ENCODE measurements at places on chromosomes 5 and 9. TPM values are rescaled to one million over a fixed set of nuclear protein-coding genes. Genes with fewer than 3 reads are reported as not detected.

Gene NSD1
- total RNA-seq: 168 TPM

Gene HRH2
- total RNA-seq: 9.3 TPM

Gene SPATA9
- not detected for total RNA-seq

Gene PALM2AKAP2
- 11.8 TPM for total RNA-seq

Gene PTPRD
- total RNA-seq: 73.6 TPM

Gene STK10
- 21.4 TPM for total RNA-seq

Gene SLC1A1
- total RNA-seq: 11.7 TPM

Gene HTR4
- total RNA-seq: not detected

Gene CCDC180
- total RNA-seq: 8.2 TPM

Gene B4GALT7
- 17.3 TPM for total RNA-seq

Gene C9
- not detected for total RNA-seq

GRCh38 chr5:91223886-91224285, 159.2 kb downstream of the ARRDC3 start:
- DNase-seq: no peak

DNA sequence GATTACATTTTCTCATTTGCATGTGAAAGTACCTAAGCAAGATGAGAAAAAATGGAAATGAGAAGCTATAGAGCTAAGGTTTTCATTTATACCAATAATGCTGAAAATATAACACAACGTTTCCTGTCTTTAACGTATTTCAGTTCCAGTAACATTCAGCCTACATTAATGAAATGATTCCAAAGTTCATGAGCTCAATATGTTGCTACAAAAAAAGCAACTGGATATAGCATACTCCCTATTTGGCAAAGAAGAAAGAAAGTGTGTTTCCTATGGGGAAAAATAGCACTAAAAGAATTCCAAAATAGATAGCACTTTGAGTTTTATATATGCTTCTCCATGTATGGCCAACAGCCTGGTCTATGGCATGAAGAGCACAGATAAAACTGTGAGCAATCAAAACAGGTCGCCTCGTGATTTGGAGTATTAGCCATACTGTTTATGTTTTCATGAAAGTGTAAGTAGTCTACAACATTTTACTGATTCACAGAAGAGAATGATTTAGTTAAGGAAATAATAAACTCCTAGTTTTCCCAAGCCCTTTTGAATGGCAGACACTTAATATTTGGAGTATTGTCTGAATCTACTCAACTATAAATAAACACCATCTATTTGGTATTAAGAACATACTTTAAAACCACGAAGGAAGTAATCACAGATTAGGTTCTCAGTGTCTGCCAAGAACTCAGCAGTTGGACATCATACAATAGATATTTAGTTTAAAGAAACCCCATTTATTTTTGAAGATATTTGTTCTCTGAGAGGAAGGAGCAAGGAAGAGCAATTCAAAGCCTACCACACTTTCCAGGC, 258.7 kb upstream of the RASA1 start:
- DNase-seq: no peak

- no peak for DNase-seq
Observed at GRCh38 chr5:55456216-55456895, 78.4 kb downstream of the PLPP1 start.

- DNase-seq: no peak
Observed at GRCh38 chr5:33487236-33487635, 46.5 kb downstream of the TARS1 start.

- DNase-seq: no peak
Observed at GRCh38 chr9:111038331-111039230, at the start of gene LPAR1. TSS of gene LPAR1 (minus strand) at chr9:111038470. CDS start at chr9:110972117, 66,353 bp downstream.

- no peak for DNase-seq
Observed at GRCh38 chr9:128469070-128469469, 13.3 kb downstream of the ODF2 start.

DNA sequence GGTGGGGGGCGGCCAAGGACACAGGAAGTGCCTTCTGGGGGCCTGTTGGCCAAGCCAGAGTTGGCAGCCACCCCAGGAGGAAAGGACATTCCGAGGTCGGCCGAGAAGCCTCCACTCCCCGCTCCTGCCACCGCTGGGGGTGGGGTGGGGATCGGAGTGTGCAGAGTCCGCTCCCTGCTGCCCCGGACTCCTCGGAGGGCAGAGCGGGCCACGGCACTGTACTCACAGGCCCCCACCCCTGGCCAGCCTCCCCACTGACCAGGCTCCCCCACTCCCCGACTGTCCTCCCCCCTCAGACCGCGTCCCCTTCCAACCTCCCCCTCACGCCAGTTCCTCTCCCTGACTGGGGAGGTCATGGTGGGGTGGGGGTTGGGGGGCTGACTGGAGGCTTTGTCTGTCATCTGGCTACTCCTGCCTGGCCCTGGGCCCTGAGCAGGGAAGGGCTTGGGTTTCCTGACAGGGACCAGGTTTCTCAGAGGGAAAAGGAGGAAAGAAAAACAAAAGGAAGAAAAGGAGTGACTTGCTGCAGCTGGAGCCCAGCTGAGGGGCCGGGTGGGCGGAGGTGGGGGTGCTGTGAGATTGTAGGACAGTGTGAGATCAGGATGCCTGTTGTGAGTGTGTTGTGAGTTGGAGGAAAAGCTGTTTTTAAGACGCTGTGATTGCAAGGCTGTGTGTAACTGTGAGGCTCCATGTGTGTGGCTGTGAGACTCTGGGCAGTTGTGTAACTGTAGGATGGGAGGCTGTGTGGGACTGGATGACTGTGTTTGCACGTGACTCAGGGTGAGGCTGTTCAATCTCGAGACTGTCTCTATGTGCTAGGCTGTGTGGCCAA, 29.7 kb downstream of the CNTFR start:
- DNase-seq: no peak

DNA sequence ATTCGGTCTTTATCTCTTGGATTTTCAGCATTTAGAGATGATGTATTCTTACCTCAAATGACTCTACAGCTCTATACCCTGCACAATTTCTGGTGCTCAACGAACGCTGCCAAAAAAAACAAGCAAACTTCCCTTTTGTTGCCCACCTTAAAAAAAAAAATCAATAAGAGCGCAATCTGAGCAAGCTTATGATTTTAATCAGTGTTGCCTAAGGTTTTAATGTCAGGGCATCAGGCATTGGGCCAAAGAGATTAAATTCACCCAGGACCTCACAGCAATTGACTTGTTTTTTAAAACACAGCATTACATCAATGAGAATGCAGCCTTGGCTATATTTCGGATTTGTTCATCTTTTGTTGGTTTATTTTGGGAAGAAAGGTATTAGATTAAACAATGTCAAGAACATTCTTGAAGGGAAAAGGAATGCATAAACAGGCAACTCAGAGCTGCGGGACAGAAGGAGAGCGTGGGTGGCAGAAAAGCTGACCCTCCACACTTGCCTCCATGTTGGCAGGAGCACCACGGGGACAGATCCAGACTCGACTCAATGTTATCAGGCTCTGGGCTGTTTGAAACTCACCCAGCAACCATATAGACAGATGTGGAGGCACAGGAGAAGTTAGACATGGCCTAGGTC, 127.5 kb upstream of the DAPK1 start:
- no peak for DNase-seq

DNA sequence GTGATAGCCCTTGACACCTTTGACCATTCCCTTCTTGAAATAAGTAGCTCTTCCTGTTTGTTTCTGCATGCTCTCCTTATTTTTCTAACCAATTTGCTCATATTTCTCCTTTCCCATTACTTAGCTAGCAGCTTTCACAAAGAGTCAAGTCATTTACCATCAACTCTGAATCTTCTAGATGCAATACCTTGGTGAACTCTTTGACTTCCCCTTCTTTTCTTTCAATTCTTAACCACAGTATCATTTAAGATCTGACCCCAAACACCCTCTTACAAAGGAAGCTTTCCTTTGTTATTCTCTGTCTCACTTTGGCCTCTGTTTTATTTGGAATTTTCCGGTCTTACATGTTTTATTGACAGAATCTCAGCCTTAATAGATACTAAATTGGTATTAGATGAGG, 14.0 kb downstream of the NFX1 start:
- DNase-seq: no peak

DNA sequence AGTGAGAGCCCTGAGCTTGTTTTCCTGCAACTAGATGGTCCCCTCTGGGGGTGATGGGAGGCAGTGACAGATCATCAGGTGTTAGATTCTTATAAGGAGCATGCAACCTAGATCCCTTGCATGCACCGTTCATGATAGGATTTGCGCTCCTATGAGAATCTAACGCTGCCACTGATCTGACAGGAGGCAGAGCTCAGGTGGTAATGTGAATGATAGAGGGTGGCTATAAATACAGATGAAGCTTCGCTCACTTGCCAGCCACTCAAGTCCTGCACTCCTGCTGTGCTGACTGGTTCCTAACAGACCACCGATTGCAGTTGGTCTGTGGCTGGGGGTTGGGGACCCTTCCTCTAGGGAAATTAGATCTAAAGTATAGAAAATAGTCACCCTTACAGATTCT, 290.6 kb upstream of the ADCY2 start:
- no peak for DNase-seq

- DNase-seq: no peak
Observed at GRCh38 chr9:130590305-130590704, 10.9 kb downstream of the FUBP3 start.

- no peak for DNase-seq
Observed at GRCh38 chr5:116358911-116359418, 215.7 kb downstream of the SEMA6A start.

DNA sequence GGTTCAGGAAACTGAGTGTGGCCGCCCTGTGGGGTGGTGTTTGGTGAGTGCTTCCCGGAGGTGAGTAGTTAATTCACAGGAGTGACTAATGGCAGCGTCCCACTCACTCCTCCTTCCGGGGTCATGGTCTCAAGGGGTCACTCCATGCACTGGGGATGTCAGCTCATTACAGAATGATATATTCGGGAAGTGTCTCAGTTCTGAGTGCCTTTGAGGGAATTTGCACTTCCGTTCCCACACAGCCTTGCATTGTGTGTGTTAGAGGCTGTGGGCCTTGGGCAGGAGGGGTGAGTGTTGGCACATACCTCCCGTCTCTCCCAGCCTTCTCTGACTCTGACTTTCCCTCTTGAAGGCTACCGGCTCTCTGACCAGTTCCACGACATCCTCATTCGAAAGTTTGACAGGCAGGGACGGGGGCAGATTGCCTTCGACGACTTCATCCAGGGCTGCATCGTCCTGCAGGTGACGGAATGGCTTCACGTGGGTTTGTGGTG, 10.5 kb upstream of the AHRR start:
- no peak for DNase-seq

Measured in H1 (cell line).